Stimulated activated CD8-positive, alpha-beta memory T cell treated with anti-CD3 and anti-CD28 coated beads, Interleukin-7, amount 100 ng/mL, for 1 hour (primary cell): ENCODE measurements at places on chromosomes 5 and 9.

- DNase-seq: no peak
Measured at GRCh38 chr5:16757989-16758501, 141.2 kb upstream of the RETREG1 start.

DNA sequence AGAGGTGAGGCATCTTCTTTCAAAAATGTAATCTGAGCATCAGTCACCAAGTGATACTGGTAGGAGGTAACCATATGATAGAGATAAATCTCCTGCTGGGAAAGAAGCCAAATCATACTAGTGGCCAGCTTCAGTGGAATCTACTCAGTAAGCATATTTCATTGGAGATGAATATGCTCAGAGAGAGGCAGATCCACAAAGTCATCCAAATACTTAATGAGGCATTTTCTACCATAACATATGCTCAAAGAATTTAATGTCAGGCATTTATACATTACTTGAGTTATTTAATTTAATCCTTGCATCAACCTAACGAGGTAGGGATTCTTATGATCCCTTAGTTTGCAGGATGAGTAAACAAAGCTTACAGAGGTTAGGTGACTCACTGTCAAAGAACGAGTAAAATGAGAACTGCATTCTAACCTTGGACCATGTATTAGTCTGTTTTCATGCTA lies 50.9 kb upstream of the DMRTA1 start:
- no peak for DNase-seq

- no peak for DNase-seq
Measured at GRCh38 chr5:57576317-57576716, 93.7 kb upstream of the ACTBL2 start.

DNA sequence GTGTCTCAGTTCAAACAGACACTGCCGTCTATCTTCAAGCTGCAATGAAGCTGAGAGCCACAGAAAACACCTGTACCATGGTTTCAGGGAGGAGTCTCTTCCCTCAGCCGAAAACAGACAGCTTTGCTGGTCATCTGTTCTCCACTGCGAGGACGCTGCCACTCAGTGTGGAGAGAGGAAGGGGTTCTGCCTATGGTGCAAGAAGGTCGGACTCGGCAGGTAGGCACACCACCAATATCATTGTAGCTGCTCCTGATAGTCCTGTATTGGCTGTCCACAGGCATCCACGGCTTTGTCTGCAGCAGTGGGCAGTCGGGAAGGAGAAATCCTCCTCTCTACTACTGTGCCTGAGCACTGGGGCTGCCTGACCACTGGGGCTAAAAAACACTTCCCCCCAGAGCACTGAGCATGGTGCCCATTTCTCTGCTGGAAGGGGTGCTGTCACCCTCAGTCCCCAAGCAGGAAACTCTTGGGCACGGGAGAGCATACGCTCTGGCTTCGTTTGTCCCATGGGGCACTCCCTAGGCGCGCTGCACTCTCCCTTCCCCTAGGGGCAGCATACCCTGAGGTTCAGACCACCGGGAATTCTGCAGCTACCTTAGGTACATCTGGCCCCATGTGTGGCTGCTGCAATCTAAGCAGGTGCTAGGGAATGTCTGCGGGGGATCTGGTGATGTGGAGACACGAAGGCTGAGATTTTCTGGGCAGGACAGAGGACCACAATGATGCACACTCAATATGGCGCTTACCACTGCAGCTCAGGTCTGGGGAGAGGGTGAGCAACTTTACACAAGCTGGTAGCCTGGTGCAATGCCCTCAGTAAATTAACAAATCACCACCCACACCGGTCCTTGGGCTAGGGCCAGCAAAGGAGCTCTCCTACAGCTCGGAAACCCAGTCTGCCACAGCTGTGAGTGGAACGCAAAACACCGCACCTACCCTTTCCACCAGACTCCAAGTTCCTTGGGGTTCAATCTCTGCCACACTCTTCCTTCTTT lies 880.9 kb upstream of the SEMA6A start:
- DNase-seq: no peak

DNA sequence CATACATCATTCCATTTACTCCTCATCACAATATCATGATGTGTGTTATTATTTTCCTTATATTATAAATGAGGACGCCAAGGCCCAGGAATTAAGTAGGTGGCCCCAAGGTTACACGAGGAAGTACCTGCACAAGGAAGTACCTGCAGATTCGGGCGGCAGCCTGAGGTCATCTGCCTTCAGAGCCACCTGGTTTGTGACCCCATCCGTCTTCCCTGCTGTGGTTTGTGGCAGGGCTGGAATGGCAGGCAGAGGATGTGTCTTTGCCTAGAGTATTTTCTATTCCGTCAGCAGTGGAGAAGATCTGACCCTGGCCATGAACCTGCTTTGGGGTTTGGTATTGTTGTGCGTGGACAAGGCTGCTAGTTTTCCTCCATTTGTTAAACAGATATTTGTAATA lies 59.7 kb downstream of the PDZD2 start:
- no peak for DNase-seq

GRCh38 chr5:88488130-88488529 lies 219.5 kb upstream of the TMEM161B start:
- no peak for DNase-seq
